ENCODE measurements at places on chromosomes 13 and 19.

DNA sequence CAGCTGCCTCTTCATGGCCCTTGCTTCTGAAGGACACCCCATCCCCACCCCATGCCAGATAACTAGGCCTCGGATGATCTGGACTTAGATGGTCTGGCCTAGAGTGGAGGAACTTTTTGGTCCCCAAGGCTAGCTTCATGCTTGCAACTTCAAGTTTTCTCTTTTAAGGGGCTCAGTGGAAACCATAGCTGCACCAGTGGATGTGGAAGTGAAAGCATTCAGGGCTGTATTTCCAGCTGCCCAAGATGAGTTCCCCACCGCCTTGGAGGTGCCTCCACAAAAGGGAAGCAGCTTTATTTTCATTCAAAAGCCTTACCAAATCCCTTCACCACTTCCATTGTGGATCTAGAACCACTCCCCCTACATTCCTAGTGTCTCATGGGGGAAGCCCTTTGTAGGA is 17.6 kb upstream of the GSX1 start:
- DNase-seq: no peak

DNA sequence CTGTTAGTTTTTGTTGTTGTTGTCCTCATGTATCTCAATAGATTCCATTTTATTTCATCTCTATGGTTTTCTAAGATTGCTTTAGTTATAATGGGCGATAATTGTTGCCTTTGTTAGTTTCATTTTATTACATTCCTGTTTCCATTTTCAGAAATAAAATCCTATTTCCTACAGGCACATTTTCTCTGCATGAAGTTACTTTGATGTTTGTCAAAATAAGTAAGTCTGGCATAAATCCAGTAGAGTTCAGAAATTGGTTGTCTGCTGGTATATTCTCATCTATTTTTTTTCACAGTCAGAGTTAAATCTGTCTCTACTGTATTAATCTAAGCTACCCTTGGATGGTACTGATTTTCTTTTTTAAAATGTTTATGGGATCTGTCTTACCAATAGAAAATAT is 204.1 kb downstream of the MYO16 start:
- DNase-seq: no peak

DNA sequence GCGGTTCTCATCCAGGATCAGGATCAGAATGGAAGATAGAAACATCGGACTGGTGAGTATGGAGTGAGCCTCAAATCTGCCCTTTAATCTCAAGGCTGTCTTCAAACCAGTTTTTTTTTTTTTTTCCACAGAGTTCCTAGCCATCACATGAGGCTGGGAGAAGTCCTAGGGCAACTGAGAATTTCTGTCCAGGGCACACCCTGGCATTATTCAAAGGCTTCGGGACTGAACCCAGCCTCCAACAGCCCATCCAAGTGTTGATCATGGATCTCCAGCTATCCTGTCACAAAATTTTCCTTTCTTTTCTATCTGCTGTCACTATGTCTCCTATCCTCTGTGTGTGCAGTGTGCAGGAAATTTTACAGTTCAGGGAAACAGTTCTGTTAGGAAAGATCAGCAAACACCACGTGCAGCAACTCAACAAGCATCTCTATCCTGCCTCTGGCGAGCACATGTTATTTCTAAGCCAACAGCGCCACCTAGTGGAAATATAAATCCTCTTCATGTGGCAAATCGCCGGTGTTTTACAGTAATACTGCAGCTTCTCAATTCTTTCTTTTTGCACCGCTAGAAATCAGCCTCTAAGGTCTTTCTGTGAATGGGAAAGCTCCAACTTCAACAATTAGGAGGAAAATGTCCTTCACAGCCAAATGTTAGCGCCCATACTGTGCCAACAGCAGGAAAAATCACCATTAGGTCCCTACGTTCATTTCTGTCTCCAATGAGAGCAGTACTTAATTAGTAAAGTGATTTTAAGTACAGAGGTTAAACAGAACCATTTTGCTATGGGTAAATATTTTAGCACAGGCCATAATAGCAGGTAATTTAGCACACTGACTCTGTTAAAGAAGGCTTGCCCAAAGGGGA is 21.4 kb upstream of the ZNF181 start:
- peak; percentile 45 for DNase-seq

GRCh38 chr19:58386576-58387337 is at the start of gene RPS5:
Gene RPS5, plus strand, starts transcription at chr19:58387269. Its CDS starts 869 bp downstream, at chr19:58388138.
- peak; percentile 96 for DNase-seq

GRCh38 chr13:114185182-114185971 is 6.3 kb downstream of the CFAP97D2 start:
- no peak for DNase-seq

DNA sequence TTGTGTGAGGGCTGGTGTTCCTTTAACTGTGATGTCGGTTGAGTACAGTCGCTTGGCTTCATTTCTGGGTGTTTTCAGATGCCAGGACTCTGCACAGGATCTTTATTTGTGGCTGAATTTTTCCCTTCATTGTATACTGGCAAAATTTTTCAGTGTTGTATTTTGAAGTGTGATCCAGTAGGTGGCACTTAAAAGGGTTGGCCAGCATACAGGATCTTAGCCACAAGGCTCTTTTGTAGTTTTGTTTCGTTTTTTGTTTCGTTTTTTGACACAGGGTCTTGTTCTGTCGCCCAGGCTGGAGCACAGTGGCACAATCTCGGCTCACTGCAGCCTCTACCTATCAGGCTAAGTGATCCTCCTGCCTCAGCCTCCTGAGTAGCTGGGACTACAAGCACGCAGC is 8.7 kb downstream of the FCAR start:
- no peak for DNase-seq

DNA sequence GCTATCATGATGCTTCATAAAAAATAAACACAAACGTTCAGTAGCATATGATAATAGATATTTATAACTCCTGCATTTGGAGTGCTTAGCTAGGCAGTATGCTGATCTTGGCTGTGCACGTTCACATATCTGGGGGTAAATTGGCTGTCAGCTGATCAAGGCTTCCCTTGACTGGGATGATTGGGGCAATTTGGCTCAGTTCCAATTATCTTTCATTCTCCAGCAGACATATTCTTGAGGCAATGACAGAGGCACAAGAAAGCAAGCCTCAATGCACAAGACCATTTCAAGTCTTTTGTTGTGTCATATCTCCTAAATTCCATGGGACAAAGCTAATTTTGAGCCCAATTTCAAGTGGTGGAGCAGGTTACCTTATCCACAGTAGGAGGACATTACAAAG is 142.0 kb downstream of the DLEU7 start:
- DNase-seq: no peak
